Mesenteric fat pad (tissue), 1 donor: ENCODE measurements at places on chromosomes 1 and 21.

GRCh38 chr1:89170170-89171066 lies 5.4 kb downstream of the GBP7 start:
- no peak for DNase-seq

DNA sequence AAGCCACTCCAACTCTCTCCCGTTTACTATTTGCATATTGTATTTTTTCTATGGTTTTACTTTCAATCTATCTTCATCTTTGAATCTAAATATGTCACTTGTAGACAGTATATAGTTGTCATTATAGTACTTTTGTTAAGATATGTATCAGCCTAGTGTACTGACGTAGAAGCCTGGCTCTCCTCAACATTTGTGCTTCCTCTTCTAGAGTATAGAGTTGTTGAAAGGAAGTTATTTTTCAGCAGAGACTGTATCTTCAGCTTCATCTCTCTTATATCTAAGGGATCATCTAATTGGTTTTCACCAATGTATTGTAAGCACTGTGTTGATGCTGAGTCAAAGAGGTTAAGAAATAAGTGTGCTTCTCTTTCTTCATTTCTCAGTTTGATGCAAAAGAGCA lies 192.8 kb downstream of the LMO4 start:
- no peak for DNase-seq

DNA sequence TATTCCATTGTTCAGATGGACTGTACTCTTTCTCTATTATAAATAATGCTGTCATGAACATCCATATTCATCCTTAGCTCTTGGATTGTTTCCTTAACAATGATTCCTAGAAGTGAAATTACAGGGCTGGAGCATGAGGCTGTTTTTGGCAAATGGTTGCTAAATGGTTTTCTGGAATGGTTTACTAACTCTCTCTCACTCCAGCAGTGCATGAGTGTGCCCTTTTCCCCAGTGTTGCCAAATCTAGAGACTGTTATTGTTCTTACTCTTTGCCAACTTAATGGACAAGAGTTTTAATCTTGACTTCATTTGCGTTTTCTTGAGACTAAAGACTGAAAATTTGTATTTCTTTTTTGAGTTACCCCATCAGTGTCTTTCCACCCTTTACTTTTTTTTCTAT lies 113.0 kb downstream of the PAPPA2 start:
- DNase-seq = no peak

GRCh38 chr21:33229784-33230544 lies at the start of gene IFNAR2:
TSS of gene IFNAR2 (plus strand) at chr21:33229938. CDS start at chr21:33241923, 11,985 bp downstream.
- peak; percentile 94 for DNase-seq

DNA sequence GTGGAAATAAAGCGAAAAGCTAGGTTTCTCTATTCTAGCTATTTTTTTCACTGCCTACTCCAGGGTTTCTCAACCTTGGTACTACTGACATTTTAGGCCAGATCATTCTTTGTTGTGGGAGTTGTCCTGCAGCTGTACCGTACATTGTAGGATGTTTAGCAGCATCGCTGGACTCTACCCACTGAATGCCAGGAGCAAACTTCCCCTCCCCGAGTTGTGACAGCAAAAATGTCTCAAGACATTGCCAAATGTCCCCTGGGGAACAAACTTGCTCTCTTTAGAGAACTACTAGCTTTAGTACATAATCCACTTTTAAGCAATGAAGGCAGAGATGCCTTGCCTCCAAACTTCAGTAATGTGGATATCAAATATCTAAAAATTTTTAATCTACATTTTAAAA lies 122.8 kb downstream of the PLPPR5 start:
- no peak for DNase-seq

GRCh38 chr1:202405928-202406327 lies 57.4 kb downstream of the PPP1R12B start:
- no peak for DNase-seq
